ENCODE measurements at places on chromosomes 5 and 9.

GRCh38 chr5:150487199-150488061 is 20.5 kb upstream of the NDST1 start:
- peak; percentile 57 for DNase-seq

GRCh38 chr9:105341434-105342146 is 97.1 kb downstream of the SLC44A1 start:
- DNase-seq, result no peak

- peak; percentile 15 for DNase-seq
Observed at GRCh38 chr9:33785914-33786313, 9.4 kb upstream of the PRSS3 start.

DNA sequence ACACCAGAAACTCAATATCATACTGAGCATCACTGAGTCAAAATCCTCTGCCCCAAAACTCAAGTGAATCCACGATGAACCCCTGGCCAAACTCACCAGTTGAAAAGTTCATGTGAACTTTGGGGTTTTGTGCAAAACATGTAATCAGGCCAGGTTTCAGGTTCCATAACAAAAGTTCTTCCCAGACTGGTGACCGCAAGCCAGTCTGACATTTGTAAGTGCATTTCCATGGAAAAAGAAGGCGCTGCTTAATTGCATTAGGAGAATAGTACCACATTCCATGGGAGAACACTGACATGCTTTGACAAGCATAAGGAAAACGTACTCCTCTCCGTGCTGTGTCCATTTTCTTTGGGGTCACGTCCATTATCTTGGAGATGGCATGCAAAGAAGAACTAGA is 567.0 kb downstream of the BNC2 start:
- DNase-seq, result no peak

DNA sequence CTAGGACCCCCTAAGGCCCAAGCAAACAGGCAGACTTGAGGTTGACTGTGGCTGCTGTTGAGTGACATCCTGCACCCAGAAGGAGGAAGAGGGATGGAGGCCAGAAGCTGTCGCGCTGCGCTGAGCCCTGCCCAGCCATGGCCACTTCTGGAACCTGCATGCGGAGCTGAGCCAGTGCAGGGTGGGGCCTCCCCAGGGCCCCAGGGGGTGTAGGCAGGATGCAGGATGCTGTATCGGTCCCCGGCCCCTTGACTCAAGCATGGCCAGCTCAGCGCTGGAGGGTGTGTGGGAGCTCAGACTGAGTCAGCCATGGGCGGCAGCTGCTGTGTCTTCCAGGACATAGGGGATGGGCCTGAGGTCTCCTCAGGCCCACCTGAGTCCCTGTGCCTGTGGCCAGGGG is 26.9 kb downstream of the GLT6D1 start:
- no peak for DNase-seq

DNA sequence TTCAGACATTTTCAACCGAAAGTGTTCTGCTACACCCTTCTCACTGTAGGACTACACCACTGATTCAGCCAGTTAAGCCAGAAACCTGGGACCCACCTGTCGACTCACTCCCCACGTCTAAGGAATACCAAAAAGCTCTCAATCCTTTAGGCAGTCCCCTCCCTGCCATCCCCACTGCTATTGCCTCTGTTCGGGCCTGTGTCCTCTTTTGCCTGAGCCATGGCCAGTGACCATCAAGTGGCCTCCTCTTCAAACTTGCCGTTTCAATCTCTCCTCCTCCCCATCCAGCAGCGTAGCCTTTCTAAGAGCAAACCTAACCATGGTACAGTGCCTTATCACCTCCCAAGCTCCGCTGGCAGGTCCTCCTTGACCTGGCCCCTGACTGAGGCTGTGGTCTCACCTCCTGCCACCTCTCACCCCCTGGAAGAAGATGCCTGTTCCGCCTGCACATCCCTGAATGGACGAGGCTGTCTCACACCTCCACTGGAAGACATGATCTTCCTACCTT is 64.1 kb downstream of the GALNT12 start:
- no peak for DNase-seq

- no peak for DNase-seq
Observed at GRCh38 chr5:73118391-73118973, 1.9 kb upstream of the TMEM171 start.

DNA sequence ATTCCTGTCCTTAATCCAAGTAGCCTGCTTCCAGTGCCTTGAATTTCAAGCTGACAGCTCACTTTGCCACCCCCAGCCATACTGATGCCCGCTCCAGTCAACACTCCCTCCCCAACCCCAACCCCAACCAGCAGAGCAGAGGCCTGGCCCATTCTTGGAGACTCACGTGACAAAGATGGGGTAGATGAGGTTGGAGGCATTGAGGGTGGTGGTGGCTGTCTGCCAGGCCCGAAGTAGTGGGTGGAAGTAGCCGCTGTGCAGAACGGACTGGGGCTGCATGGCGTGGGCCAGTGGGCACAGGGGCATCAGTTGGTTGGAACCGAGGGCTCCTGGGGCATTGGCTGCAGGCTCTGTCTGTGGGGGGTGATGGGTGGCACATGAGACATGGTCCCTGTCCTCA is 7.8 kb downstream of the ALAD start:
- DNase-seq, result no peak

- no peak for DNase-seq
Observed at GRCh38 chr9:135043345-135043744, 44.1 kb upstream of the OLFM1 start.

DNA sequence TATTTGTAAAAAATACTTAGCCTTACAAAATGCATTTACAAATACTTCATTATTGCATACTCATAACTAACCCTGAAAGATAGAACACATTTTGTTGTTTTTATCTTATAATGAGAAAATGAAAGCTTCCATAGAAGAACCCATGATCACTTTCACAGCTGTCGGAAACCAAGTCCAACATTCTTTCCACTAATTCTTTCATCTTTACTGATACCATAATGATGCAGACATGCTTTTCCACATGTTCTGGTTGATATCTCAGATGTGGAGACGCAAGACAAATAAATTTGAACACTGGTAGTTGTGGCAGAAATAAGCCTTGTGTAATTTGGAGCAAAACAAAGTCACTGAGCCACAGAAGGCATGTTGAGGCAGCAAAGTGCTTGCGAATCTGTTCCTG is 136.0 kb downstream of the FBXO4 start:
- no peak for DNase-seq

DNA sequence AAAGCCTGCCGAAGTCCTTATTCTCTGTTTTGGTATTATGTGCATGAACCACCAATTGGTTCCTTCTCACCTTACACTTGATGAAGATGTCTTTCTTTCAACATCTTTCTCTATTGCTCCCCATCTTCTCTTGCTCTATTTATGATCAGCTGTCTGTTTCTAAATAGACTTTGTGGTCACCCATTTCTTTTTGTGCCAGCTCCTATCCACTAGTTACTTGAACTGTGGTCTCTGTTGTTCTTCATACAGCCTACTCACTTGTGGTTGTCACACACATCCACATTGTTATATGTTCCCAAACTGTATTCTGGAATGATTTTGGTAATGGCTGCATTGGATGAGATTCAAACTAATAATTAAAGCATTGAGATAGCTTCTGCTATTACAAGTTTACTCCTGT is 11.4 kb downstream of the VCAN start:
- no peak for DNase-seq

DNA sequence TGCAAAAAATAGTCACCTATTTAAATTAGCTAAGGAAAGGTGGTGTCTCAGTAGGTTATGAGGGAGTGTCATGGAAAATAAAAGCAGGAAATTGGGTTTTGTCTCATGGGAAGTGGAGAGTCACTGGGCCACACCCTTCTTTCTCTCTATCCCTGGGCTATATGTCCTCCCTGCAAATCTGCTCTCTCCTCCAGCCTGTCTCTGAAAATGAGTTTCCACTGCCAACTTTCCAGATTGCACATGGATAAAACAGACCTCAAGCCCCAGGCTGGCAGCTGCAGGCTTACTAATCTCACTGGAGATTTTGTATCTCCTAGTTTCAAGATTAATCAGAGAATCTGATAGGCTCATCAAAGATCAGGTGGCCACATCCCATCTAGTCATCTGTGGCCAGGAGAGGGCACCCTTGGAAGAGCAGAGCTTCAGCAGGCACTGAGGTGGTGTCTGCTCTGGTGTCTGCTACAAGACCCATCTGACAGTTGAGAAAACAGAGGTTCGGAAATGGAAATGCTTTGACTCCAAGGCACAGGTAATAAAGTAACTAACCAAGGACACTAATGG is 178.9 kb downstream of the MSX2 start:
- no peak for DNase-seq

DNA sequence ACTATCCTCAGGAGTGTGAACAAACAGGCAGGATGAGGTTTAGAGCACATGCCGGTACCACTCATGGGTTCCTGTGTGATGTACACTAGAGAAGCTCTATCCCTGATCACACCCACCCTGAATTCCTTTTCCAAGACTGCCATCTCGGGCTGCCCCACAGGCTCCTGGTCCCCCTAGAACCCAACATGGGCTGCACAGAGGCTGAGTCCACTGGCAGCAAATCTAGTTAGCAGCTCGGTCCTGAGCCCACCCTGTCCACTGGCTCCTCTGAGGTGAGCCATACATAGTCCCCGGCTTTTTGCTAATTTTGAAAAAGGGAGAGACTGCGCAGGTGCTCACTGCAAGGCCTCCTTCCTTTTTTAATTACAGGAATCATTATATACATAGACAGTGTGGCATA is 227.0 kb downstream of the FSTL4 start:
- no peak for DNase-seq

Measured in HCEC 1CT (cell line).